ENCODE measurements at places on chromosomes 11 and 22.

DNA sequence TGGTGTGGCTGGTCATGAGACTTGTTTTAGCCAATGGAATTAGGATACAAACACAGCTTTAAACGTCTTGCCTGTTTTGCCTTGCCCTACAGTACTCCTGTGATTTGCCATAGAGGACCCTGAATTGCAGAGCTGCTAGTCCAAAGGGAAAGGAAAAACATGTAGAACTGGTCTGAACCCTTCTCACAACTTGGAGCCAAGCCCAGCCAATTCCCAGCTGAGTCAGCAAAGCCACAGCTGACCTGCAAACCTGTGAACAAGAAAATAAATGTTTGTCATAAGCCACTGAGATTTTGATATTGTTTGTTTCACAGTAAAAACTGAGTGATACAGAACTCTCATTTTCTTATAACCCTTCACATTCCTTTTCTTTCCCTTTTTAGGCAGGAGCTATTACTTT lies 360.5 kb upstream of the API5 start:
- DNase-seq: no peak

GRCh38 chr11:62860835-62861563 lies 19.7 kb upstream of the SLC3A2 start:
- DNase-seq: no peak

GRCh38 chr11:16815047-16815767 lies 76.8 kb downstream of the C11orf58 start:
- no peak for DNase-seq

DNA sequence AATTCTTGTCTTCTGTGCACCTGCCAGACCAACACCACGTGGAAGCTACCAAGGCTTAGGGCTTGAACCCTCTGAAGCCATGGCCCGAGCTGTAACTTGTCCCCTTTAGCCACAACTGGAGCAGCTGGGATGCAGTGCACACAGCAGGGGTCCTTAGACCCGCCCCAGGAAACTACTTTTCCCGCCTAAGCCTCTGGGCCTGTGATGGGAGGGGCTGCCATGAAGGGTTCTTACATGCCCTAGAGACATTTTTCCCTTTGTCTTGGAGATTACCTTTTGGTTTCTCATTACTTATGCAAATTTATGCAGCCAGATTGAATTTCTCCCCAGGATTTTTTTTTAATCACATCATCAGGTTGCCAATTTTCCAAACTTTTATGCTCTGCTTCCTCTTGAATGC lies 9.7 kb downstream of the PATE3 start:
- no peak for DNase-seq

- no peak for DNase-seq
Observed at GRCh38 chr11:19939415-19939929, 220.8 kb downstream of the DBX1 start.
